ENCODE measurements at places on chromosomes 11 and 22. TPM values are rescaled to one million over a fixed set of nuclear protein-coding genes. Genes with fewer than 3 reads are reported as not detected.

OR6Q1 gene
- total RNA-seq = not detected

SESN3 gene
- total RNA-seq = 0.15 TPM

B4GALNT4 gene
- 10.4 TPM for total RNA-seq

KCNK4 gene
- not detected for total RNA-seq

APOL4 gene
- total RNA-seq = not detected

MS4A6E gene
- total RNA-seq = not detected

RAPSN gene
- not detected for total RNA-seq

LMO1 gene
- 2.6 TPM for total RNA-seq

CADM1 gene
- total RNA-seq = 23.4 TPM

MS4A1 gene
- not detected for total RNA-seq

OR4A16 gene
- total RNA-seq = not detected

SYTL2 gene
- 11.6 TPM for total RNA-seq

NXPE1 gene
- total RNA-seq = not detected

ACTN3 gene
- total RNA-seq = not detected

PRR5L gene
- 14.6 TPM for total RNA-seq

KRTAP5-10 gene
- total RNA-seq = not detected

OR8G1 gene
- total RNA-seq = not detected

FGF19 gene
- total RNA-seq = 0.09 TPM

KRTAP5-2 gene
- total RNA-seq = not detected

C22orf42 gene
- total RNA-seq = not detected

ASPHD2 gene
- 1.1 TPM for total RNA-seq

OAF gene
- total RNA-seq = 9.9 TPM

GGTLC2 gene
- total RNA-seq = not detected

NOX4 gene
- total RNA-seq = not detected

C11orf87 gene
- total RNA-seq = 0.07 TPM

PLXNB2 gene
- 113 TPM for total RNA-seq

ZNF214 gene
- total RNA-seq = 0.98 TPM

FAM168A gene
- total RNA-seq = 15.6 TPM

TPH1 gene
- total RNA-seq = 0.03 TPM

GTSE1 gene
- total RNA-seq = 30.0 TPM

GLYAT gene
- total RNA-seq = not detected

SLC37A4 gene
- total RNA-seq = 11.2 TPM

POTEH gene
- total RNA-seq = not detected

RIMBP3B gene
- 0.24 TPM for total RNA-seq

CDKN1C gene
- 3.3 TPM for total RNA-seq

ANO5 gene
- total RNA-seq = 1.6 TPM

P2RX6 gene
- 1.2 TPM for total RNA-seq

CDC42EP1 gene
- 25.8 TPM for total RNA-seq

C11orf86 gene
- 97.2 TPM for total RNA-seq

LSP1 gene
- total RNA-seq = 3.2 TPM
